ENCODE measurements at places on chromosomes 6 and 20.

DNA sequence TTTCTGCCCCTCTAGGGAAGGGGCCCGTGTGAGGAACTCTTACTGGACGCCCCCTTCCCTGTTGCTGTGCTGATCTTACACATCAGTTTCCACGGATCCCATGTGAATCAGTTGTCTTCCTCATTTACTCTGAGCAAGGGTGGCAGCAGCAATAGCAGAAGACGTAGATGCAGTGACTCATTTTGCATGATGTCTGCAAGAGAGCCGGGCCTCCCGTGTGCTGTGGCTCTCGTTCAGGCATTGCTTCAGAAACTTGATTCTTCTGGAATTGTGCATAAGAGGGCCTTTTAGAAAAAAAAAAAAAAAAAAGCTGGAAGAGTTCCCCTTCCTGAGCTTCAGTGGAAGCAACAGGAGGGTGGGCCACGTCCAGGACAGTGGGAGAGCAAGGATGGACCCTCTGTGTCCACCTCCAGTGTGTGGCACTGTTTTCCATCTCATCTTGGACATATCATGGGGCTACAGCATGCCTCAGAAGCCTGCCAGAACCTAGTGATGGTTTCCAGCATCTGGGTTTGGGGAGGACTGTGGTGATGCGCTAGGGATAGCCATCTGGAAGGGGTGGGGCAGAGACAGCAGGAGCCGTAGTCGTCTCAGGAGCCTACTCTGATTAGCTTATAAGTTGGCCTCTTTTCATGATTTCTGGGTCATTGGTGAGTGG is 62.1 kb downstream of the FOXO3 start:
- DNase-seq: no peak

- DNase-seq: no peak
These were observed 401.9 kb downstream of the TAF4 start for GRCh38 chr20:61663521-61664425.

DNA sequence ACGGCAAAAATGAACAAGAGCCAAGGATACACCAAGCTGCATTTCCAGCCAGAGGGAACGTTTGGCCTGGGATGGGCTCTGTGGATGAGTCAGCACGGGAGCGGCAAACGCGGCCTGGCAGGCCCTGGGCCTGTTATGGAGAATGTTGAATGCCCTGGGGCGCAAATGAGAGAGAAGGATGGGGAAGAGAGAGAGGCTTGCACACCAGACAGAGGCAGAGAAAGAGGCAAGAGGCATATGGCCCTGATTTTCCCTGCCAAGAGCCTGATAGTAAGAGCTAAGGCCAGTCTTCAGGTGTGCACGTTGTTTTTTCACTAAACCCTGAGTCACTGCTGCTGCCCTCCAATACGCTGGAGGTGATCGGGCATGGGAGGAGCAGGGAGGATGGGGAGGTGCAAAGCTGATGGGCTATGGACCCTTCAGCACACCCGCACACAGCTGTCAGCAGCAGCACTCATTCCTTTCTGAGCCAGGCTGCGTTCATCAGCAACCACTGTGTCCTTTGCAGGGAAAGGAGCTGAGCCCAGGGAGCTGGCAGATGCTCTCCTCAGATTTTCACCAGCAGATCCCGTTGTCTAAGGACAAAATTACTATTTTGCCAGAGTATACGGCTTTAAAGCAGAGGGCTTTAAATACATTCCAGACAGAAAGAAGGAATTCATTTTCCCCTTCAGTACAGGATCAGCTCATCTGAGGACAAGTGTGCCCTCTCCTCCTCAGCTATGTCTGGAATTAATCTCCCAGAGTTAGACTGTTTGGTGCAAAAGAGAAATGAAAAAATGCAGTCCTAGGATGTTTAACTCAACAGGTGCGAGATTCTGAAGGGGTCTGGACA is 61.7 kb upstream of the SLC22A23 start:
- DNase-seq: no peak

GRCh38 chr6:139577124-139577762 is 202.8 kb upstream of the CITED2 start:
- no peak for DNase-seq

- DNase-seq: no peak
These were observed 99.6 kb downstream of the PREX1 start for GRCh38 chr20:48728042-48728825.

- DNase-seq: no peak
These were observed 75.7 kb downstream of the TTLL2 start for GRCh38 chr6:167400482-167401138.

GRCh38 chr6:15252195-15252594 is 6.3 kb downstream of the JARID2 start:
- DNase-seq: no peak

DNA sequence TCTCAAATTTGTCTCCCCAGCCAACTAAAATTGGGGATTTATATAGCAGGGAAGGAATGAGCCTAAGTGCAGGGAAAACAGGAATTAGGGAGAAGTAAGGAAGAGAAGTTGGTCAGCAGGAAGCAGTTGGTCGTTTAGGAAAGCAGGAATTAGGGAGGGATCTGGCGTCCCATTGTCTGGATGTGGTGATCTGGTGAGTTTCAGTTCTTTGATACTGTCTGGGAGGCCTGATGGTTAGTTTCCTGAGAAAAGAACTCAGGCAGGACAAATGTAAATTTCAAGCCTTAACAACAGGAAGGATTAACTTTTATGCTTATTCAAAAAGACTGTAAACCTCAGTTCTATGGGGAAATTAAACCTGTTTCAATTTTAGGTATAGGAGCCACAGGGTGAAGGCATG is 116.2 kb upstream of the PRL start:
- DNase-seq: no peak

GRCh38 chr6:51768087-51768486 is 319.3 kb downstream of the PKHD1 start:
- no peak for DNase-seq

Measured in stimulated activated CD4-positive, alpha-beta T cell treated with anti-CD3 and anti-CD28 coated beads, Interleukin-1b, Interleukin-23, amount 100 ng/mL, for 24 hours (primary cell).